ENCODE measurements at places on chromosomes 7 and 10. TPM values are rescaled to one million over a fixed set of nuclear protein-coding genes. Genes with fewer than 3 reads are reported as not detected.

GRCh38 chr7:104352736-104353135 is 24.3 kb downstream of the LHFPL3 start:
- no peak for DNase-seq

Gene STEAP1B
- not detected for total RNA-seq

GRCh38 chr7:114988755-114989375 is 67.0 kb downstream of the MDFIC start:
- peak; percentile 29 for DNase-seq

DNA sequence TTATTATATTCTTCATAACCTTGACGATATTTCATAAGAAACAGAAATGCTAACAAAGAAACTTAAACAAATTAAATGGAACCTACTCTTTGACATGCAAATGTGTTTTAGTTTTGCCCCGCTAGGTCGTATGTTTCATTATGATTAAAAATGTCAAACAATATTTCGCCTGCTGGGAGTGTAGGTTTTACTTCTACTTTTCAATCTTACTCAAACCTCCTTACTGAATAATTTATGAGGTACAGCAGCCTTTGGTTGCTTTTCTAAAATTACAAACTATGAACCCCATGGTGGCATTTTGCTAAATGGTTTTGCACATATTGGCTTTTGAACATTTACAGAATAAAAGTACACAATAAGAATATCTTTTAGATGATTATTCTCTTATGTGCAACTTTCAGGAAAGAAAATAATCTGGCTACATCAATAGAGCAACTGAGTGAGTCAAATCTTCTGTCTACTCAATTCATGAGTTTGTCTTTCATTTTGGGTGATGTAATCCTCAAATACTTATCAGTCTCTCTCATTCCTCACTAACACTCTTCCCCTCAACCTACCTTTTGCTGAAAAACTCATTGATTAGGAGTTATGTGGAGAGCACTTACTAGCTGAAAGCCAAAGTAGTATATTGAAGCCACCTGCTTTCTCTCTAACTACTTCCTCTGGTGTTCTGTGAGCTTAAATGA is 1226.4 kb downstream of the XPNPEP1 start:
- no peak for DNase-seq

Gene KNDC1
- 1.1 TPM for total RNA-seq

- DNase-seq = no peak
These were observed 17.0 kb downstream of the PKD1L1 start for GRCh38 chr7:47931005-47932004.

GRCh38 chr7:82029236-82029913 is 259.5 kb upstream of the HGF start:
- DNase-seq = no peak

Gene CYP3A4
- not detected for total RNA-seq

Gene CPED1
- 4.4 TPM for total RNA-seq

DNA sequence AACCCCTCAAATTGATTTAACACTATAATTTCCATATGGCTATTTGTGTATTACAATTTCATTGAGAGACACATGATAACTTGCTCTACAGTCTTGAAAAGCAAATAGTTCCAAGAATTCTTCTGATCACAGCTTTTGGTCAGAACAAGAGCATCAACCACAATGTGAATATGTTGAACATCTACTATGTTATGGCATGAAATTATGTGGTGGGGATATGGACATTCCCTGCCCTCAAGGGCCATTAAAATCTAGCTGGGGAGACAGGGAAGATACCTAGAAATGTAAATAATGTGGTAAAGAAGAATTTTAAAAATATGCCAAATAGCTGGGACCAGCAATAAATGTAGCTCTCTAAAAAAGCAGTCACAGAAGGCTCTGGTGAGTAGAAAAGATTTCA is 262.2 kb downstream of the FZD1 start:
- no peak for DNase-seq

DNA sequence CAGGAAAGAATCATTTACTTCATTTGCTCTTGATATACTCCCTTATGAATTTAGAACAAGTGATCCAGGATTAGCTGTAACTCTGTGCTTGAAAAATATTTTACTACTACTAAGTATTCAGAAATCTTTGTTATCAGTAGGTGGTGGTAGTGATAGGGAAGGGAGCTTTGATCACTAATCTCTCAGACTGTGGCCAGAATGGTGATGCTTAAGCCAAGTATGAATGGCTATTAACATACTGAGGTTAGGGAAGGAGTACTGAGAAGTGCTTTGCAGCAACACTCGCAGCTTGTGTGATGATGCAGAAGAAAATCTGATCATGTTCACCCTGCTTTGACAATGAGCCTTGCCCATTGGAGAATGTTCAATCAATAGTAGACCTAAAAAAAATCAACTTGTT is 29.3 kb downstream of the AP3M1 start:
- no peak for DNase-seq

DNA sequence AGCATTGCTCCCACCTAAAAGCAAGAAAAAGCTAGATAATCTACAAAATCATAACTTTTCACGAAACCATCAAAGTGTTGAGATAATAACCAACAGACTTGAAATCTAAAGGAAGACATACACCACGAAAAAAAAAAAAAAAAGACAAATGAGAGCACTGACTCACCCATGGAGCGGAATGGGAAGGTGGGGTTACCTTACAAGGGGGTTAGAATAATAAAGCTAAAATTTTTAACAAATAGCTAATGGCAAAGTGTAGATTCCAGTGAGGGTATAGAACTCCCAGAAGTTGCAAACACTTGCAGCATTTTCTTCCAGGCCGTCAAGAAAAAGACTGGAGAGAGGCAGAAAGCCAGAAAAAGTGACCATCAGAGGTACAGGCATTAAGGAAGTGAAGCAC is 27.2 kb downstream of the IPMK start:
- DNase-seq = no peak

Gene HTR7
- 0.26 TPM for total RNA-seq

Gene PAX4
- total RNA-seq = not detected

- DNase-seq = peak; percentile 9
These were observed 115.6 kb downstream of the DPP6 start for GRCh38 chr7:154167807-154168206.

DNA sequence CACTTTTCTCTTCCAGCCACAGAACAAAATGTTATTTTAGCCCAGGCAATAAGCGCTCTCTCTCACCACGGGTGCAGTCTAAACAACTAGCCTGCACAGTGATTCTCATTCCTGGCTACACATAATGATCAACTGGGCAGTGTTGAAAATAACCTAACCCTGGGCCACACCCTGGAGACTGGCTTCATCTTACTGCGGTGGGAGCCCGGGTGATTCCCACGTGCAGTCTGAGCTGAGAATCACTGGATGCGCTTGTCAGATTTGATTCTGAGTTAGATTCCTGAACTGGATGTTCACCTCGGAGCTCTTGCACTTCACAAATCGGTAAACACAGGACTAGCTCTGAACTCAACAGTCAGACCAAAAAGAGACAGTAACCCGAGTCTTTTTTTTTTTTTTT is 14.9 kb downstream of the ZC3HAV1 start:
- no peak for DNase-seq

Gene CHRM2
- not detected for total RNA-seq

GRCh38 chr7:7352845-7353244 is 170.5 kb downstream of the C1GALT1 start:
- DNase-seq = no peak

Gene CLCN1
- not detected for total RNA-seq

GRCh38 chr10:63314020-63314419 is 151.8 kb downstream of the JMJD1C start:
- no peak for DNase-seq

DNA sequence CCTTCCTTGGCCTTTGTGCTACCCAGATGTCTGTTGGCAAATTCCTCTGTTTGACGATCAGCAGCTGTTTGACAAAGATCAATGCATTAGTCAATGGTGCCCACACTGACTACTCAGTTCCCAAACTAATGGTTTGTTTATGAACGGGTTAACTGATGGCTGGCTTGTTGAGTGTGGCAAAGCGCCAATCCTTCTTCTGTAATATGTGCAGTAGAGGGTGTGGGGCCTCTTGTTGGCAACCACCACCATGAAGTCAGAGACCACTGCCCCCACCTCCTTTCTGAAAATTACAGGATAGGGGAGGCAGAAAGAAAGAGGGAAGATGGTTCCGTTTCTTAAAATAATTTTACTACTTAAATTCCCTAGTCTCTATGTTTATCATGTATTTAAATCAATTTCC is 2.6 kb upstream of the PLCE1 start:
- DNase-seq = peak; percentile 46

Gene GPR26
- total RNA-seq = not detected

GRCh38 chr7:47211519-47211973 is 370.4 kb downstream of the TNS3 start:
- DNase-seq = no peak

Gene SFMBT2
- 8.2 TPM for total RNA-seq

DNA sequence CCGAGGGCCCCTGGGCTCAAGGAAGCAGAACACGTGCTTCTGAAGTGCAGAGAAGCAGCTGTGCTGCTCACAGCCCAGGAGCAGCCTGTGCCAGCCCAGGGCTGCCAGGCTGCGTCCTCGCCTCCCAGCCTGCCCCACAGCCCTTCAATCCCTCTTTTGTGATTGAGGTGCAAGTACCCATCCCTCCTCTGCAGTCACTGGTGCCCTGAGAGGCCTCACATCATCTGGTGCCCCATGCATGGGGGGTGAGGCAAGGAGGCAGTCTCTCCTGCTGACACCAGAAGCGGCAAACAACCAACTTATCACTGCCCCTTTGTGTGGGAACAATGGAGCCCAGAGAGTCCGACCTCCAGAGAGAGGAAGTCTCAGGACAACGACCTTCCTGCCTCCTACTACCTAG is 49.8 kb upstream of the FGFR2 start:
- DNase-seq = no peak

Gene FAM221A
- 1.5 TPM for total RNA-seq

- DNase-seq = peak; percentile 16
These were observed 961.5 kb downstream of the KCNMA1 start for GRCh38 chr10:76675951-76676587.

DNA sequence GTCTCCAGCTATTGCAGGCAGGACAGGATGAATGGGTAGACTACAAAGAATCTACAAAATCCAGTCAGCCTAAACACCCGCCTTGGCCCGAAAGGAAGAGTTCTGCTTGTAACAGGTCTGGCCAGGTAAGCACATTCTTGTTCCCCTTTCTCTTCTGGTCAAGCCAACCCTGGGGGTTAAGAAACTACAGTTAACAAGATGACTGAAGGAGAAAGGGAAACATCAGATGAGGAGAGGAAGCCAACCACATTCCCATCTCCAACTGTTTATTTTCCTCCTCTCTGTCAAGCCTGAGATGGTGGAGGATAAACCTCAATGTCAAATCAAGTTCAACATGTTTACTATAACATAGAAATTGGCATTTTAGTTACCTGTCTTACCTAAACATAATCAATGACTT is 198.9 kb downstream of the IPMK start:
- DNase-seq = no peak

DNA sequence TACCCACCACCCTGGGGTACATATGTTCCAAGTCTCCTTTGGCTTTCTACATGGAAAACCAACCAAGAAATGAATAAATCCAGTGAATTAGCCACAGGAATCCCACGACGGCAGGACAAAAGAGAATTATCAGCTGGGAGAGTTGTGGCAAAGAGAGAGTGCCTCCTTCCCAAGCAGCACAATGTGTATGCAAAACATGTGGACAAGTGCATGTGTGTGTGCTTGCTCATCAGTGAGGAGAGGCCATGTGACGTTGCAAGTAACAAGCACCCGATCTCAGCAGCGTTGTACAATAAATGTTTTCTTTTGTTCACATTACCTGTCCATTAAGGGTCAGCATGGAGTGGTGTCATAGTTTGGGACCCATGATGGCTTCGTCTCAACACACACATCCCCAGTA is 50.0 kb upstream of the EMX2 start:
- no peak for DNase-seq

Data from SJCRH30 (cell line).